Left renal cortex interstitium (tissue), 4 donors: ENCODE measurements at places on chromosomes 6 and 20.

DNA sequence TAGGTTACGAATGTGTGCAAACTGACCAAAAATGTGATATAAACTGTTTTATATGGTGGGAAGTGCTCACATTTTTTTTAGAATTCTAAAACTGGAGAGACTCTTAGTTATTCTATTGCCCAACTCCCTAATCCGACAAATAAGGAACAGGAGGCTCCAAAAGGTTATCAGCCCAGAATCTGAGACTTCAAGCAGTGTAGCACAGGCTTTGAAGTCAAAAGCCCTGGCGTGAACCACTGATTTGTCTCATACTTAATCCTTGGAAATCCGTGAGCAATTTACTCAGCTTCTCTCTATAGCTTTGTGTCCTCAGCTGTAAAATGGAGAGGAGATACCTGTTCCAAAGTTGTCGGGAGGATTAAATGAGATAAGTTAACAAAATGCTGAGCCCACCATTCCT, 368.8 kb upstream of the SASH1 start:
- DNase-seq: no peak

DNA sequence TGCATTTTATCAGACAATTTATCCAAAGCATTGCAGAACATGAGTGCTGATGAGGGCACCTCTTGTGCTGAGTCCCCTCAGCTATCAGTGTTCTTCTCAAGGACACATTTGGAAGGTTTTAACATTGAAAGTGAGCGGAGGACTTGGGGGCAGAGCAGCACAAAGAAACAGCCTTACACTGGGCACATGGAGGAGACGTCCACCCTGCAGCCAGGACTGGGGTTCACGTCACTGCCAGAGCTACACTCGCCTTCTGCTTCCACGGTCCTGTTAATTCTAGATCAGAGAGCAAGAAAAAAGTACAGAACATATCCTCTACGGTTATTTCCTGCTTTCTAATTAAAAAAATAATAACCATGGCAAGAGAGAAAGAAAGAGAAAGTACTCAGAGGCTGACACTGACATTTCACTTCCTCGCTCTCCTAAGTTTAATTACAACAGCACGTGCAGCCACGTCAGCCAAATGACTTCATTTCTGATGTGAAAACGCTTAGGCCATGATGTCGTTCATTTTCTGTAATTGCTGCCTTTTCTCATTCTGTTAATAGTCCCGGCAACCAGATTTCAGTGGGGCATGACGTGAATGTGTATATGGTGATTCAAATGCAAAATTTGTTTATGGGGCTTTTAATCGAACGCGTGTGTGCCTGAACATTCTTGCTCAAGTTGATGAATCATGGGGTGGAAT, 5.1 kb downstream of the PRND start:
- DNase-seq: no peak

DNA sequence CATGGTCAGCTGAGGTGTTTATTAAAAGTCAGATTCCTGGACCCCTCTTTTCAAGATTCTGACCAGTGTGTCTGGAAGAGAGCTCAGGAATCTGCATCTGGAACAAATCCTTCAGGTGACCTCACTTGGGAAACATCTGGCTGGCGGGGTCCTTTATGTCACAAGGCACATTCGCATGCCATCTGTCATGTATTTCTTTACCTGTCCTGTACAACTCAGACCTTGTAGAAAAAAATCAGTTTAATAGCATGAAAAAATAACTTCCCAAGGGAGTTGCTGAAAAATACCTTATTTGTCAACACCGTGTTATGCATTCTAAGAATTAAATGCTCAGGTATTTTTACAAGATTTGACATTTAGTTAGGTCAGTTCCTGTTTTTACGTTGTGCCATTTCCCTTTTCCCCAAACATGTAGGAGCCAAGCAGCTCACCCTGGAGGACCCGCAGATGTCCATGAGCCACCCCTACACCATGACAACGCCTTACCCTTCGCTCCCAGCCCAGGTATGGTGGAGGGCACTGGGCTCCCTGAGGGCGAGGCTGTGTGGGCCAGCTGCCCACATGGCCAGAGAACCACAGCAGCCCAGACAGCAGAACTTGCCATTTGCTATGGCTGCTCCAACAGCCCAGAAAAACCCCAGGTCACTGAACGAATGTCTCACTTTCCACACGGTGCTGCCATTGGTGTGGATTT, 4.0 kb downstream of the IRF4 start:
- DNase-seq: no peak

DNA sequence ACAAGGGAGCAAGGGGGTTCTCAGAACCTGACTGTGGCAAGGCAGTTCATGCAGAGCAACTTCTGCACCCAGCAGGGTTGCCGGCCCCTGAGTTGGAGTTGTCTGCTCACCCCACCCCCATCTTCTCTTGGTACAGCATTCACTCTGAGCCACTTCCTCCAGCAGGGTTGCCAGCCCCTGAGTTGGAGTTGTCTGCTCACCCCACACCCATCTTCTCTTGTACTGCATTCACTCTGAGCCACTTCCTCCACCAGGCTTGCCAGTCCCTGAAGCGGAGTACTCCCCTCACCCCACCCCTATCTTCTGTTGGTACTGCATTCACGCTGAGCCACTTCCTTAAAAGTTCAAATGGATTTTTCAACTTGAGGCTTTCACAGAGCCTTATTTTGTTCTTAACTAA, 79.7 kb upstream of the SYNDIG1 start:
- DNase-seq: no peak

GRCh38 chr20:17358854-17359253, 132.0 kb downstream of the PCSK2 start:
- no peak for DNase-seq

DNA sequence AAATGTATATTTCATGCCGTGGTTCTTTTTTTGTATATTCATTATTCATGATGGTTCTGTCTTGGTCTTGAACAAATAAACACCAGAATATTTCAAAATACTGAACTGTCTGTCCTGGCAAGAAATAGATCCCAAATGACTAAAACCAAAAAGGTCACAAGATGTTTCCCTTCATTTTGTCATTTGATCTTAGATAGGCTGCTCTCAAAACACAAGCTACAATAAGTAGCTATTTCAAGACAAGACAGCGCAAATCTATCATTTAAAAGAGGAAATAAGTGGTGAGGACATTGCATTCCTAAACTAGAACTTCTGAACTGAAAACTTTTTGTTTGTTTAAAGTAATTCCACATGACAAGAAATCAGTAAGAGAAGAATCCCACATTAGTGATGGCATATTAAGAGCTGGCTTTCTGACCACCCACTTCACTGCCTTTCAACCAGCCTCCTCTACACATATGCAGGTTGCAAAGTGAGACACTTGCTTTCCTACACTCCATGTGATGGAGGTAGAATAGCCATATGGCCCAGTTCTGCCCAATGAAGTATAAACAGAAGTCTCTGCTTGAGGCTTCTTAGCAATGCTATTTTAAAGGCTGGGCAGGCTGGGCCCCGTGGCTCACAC, 54.4 kb upstream of the CCDC28A start:
- no peak for DNase-seq

DNA sequence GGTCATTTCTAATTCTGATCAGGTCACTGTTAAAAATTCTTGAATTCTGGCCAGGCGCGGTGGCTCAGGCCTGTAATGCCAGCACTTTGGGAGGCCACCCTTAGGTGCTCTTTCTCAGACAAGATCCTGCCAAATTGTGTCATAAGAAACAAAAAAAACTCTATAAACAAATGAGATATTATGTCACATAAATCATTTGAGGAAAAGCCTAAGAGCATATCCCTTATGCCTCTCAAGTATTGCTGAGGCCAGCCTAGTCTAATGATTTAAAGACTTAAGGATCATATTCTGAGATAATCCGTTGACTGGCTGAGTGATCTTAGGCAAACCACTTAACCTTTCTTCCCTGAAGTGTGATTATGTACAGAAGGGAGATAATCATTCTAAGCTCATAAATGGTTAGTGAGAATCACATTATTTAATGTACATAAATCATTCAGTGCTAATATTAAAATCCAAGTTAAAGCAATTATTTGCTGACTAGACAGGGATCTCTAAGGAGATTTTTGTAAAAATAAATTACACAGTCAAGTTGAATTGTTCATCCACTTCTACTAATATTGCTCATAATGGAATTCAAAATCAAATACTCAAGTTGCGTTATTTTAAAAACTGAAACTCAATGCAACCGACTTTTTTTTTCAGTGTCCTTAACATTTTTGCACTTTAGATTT, 365.4 kb downstream of the PHF3 start:
- DNase-seq: no peak

DNA sequence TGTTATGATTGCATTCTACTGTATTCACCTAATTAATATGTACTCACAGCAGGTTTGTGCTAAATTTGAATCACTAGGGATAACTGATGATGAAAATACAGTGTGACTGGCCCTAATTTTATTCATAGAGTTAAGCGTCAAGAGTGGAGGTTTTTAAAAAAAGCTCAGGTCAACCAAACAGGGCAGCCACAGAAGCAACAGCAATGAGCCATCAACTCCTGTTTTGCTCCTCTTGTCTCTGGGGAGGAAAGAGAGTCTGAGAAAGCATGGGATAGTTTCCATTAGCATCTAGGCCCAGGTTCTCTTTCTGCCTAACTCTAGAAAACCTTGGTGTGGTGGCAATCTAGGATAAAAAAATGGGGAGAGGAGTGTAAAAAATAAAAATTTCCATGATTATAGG, 122.1 kb downstream of the OGFRL1 start:
- no peak for DNase-seq
